ENCODE measurements at places on chromosomes 5 and 9.

DNA sequence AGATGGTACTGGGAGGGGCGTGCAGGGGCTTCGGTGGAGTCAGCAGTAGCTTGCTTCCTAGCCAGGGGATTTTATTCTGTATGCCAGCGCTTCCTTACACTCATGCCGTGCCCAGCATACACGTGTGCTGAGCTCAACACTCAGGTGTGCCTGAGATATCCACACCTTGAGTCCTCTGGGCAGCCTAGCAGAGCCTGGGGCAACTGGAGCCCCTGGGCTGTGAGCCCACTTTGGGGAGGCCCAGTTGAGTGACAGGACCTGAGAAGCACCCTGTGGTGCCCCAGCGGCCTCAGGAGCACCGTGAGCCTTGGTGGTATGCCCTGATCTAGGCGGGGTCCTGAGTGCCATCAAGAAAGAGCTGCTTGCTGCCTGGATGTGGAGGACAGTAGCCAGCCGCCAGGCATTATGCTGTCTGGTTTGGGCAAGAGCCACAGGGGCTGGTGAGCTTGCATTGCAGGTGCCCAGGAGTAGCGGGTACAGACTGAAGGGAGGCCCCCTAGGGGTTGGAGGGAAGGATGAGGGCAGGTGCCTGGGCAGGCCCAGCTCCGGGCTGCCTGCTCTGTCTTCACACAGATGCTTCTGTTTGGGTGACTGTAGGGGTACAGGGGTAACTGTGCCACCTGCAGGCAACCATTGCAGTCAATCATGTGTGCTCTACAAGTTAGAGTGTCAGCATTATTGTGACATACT, 42.9 kb downstream of the BNIP1 start:
- DNase-seq = no peak

GRCh38 chr5:54956922-54957321, 28.5 kb downstream of the ESM1 start:
- no peak for DNase-seq

GRCh38 chr5:61496860-61497259, 164.8 kb downstream of the ZSWIM6 start:
- DNase-seq = no peak

- DNase-seq = no peak
Measured at GRCh38 chr5:116482394-116482793, 92.2 kb downstream of the SEMA6A start.

DNA sequence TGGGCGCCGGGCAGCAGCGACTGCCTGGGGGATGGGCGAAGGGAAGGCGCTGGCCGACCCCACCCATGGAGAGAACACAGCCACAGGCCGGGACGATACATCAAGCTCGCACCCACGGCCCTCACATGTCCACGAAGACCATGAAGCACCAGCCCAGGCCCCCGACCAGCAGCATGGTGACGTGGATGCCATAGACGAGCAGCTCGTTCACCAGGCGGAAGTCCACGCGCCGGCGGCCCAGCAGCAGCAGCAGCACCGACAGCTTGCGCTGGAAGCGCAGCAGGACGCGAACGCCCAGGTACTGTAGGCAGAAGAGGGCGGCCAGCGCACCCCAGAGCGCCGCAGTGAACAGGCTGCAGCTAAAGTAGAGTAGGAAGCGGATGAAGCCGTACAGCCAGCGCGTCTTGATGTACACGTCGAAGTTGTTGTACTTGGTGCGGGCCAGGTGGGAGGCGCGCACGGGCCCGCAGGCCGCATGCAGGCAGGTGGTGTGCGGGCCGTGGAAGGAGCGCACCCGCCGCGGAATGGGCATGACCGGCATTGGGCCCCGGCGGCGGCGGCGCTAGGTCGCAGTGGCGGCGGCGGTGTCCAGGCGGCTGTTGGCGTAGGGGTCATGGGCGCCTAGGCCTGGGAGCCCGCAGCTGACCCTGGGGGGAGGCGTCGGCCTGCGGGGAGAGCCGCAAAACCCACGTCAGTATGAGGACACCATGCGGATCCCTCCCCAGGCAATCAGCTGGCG, 2.1 kb downstream of the TMEM250 start:
- no peak for DNase-seq

DNA sequence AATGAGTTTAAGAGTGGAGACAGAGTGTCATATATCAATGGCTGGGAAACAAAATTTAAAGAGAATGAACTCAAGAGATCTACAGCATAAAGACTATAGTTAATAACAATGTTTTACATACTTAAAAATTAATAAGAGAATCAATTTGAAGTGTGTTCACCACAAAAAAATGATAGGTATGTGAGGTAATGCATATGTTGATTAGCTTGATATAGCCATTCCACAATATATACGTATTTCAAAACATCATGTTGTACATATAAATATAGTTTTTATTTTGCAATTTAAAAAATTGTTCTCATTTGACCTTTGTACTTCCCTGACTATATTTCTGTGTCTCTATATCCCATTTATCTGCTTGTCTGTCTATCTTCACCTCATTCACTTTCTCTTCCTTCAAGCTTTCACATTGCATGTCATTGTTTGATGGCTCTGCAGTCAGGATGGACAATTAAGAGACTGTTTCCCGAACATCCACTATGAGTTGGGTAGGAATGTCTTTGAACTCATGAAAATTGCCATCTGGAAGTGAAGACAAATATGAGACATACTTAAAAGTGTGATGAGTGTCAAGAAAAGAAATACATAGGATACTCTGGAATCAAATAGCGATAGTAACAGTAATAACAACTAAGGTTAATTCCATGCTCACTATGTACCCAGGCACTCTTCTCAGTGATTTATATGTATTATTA, 359.9 kb upstream of the ACTBL2 start:
- no peak for DNase-seq

DNA sequence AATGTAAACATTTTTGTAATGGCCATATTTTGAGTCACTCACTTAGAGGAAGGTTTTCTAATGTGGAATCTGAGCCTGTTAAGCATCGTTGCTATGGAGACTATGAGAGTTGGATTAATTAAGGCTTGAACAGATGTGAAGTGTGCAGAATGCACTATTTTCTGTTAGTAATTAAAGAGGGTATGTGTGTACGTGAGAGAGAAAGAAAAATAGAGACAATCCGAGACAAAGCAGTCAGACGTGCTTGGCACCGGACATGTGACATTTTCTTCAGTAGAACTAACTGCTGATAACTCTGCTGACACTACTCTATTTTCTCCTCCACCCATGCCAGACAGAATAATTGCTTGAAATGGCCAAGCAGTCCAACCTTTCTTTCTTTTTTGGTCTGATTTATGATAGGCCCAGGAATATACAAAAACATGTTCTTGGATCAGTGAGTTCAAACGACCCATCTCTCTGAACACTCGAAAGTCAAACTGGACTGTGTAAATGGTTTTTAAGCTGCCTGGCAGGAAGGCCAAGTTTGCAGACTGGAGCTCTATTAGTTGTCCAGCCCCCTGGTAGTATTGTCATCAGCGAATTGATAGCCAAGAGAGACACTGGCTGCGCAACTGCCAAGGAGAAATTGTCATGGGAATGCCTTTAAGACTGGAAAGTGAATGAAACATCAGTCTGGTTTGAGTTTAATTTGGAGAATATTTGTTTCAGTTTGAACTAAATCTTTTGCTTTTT, 322.1 kb downstream of the ARHGEF28 start:
- DNase-seq = no peak

DNA sequence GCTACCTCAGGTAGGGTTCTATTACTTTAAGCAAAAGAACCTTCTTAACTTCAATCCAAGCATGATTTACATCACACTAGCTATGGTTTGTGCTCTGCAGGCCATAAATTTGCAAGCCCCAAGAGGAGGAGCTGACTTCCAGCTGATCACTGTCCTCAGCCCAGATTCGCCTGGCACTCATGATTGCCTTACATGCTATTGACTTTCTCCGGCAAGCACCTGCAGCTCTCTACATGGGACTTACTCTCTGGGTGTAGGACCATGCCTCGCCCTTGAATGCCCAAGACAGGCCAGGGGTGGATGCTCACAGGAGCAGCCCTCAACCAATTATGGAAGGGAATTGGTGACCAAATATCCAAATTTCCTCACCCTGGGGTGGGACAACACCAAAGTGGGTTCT, 99.8 kb downstream of the ESM1 start:
- no peak for DNase-seq

Measured in activated naive CD8-positive, alpha-beta T cell treated with anti-CD3 and anti-CD28 coated beads, Interleukin-2, amount 50 U/mL, for 24 hours (primary cell).